ENCODE measurements at places on chromosomes 12 and 14.
A peak's percentile ranks its signal among the peaks of the same experiment; 100 is the strongest.

DNA sequence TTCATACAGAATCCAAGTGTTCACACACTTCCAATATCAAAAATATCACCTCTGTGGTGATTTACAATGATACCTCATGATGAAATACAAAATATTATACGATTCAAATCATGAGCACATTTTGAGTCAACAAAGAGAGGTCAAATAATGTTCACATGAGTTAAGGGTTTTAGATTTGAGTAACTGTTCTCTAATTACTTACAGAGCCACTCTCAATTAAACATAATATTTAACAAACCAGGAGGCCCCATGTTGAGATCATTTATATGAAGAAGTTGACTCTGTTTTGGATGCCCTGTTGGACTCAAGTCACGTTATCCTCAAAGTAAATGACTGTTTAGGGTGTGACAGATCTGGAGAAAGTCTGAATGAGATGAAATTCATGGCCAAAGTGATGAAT lies 53.5 kb downstream of the NUAK1 start:
- no peak for DNase-seq

DNA sequence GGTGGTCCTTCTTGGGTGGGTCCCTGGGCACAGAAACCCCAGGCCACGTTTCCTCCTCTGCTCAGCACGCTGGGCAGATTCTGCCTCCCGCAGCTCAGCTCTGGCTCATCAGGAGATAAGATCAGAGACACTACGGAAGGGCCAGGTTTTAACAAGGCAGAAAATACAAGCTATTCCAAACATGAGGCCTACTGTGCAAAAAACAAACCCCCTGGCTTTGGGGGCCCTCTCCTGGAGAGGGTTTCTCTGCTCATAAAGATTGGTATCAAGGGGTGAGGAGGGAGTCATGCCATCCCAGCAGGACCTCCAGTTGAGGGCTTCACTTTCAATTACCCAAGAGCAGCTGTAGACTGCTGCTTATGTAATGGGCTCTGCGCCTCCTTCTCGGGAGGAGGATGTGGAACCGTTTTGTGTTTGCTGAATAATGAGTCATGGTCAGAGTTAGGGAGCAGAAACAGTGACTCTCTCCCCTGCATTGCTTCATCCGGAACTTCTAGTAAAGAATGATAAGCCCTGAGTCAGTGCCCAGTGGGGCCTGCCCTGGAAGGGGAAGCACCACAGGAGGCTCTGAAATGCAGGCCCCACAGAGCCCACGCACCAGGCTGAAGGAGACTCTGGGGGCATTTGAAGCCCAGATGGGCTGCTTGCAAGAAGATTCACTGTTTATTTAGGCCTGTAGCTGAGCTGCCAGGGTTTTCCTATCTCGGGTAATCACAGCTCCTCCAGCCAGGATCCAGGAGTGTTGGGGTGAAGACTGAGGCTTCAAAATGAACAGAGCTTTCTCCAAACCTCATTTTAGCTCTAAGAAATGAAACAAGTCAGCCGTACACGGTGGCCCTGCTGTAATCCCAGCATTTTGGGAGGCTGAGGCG lies 79.3 kb downstream of the SSPN start:
- peak; percentile 48 for DNase-seq

GRCh38 chr14:63480599-63480998 lies 62.6 kb downstream of the PPP2R5E start:
- no peak for DNase-seq

- no peak for DNase-seq
These were observed 57.7 kb upstream of the DIO3 start for GRCh38 chr14:101503431-101504095.

- DNase-seq, result no peak
These were observed 25.1 kb upstream of the ITGA5 start for GRCh38 chr12:54444206-54444605.

- DNase-seq, result no peak
These were observed 4.2 kb downstream of the PLEKHG3 start for GRCh38 chr14:64708148-64709004.

GRCh38 chr12:5395443-5396271 lies 36.3 kb upstream of the NTF3 start:
- no peak for DNase-seq

GRCh38 chr14:85572845-85573244 lies 42.9 kb downstream of the FLRT2 start:
- DNase-seq, result no peak

- DNase-seq, result no peak
These were observed 201.0 kb upstream of the DIO3 start for GRCh38 chr14:101360054-101360911.

DNA sequence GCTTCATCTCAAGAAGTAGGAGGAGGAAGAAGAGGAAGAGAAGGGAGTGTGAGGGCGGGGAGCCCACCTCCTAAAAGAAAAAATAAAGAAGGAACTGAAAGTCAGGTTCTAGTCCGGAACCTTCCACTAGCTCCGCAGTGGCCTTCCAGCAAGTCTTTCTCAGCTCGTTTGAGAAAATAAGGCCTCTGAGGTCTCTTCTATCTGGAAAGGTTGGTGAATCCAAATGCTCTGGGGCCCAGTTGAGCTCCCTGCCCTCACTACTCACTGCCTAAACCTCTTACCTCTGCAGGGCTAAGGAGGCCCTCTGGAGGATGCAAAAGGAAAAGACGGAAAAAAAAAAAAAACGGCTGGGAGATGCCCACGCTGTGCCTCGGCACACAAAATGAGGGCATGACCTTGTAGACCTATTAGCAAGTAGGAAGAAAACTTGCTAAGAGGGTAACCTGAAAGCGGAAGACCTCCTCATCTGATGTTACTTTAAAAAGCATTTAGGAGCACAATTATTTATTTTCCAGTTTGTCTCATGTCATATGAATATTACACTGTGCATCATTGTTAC lies 35.9 kb downstream of the FBLN5 start:
- peak; percentile 42 for DNase-seq

DNA sequence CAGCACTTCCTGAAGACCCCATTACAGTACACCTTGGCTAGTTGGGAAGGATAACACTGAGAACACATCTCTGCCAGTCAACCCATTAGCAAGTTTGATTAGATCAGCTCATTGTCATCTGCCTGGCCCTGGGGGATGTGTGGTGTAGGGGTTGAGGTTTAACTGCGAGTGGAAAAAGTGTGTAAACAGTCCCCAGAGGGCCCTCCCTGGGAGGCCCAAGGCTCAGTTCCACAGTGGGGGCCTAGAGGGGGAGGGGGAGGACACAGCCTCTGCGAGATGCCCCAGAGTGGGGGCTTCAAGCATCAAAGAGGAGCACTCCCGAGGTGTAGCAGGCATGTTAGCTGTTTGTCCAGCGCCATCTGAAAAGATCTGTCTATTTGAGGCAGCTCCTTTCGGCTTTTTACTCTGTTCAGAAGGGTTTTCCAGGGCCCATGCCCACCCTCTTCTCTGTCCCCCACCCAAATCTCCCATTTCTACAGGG lies 344 bp downstream of the LPAR5 start:
- no peak for DNase-seq

DNA sequence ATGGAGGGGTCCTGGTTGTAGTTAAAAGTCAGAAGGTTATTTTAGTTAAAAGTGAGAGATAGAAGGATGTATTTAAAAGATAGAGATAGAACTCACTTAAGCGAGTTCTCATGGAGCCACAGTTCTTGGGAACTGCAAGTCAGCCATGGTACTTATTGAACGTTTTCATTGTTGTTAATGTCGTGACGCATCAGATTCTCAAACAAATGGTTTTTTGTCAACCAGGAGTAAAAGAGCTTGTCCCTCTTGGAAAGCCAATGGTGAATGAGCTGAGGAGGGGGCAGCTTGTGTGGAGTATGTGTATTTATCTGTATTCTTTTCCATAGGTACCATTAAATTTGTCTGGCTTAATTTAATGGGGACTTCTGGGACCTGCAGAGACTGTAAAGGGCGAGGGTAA lies 68.6 kb downstream of the FIGNL2 start:
- DNase-seq, result no peak

- DNase-seq, result no peak
These were observed 259.6 kb downstream of the NOVA1 start for GRCh38 chr14:26338231-26338630.

DNA sequence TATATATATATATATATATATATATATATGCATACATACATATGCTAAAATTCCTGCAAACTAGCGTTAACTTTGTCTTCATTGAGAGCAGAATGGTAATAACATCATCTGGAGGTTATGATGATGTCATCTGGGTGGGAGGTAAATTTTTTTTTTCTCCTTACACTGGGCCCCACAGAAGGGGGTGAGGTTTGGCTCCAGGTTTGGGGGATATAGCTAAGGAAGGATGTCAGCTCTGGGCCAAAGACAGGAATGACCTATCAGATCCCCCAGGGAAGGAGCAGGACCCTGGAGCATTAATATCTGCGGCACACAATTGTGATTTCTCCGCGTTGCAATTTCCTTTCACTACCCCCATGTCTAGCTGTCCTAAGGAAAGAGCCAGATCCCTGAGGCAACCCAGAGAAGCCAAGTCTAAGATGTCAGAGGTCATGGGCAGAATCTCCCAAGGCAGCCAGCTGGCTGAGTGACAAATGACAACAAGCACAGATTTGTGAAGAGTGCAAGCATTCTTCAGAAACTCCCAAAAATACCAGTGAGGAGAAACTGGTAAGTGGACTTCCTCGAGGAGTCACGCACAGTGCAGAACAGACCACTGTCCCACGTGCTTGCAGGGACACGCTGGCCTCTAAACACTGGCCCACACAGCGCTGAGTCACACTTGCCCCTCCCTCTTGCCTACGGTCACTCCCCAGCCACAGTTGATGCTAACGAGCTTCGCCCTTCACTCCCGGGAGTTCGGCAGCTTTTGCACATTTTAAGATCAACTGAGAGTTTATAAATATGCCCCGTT lies 9.9 kb downstream of the UBC start:
- DNase-seq, result no peak

GRCh38 chr12:104154286-104154685 lies 16.3 kb upstream of the NFYB start:
- no peak for DNase-seq

- no peak for DNase-seq
These were observed 1111.5 kb downstream of the TRHDE start for GRCh38 chr12:73383584-73384222.

GRCh38 chr12:46450279-46450748 lies 77.7 kb upstream of the SLC38A2 start:
- DNase-seq, result no peak

DNA sequence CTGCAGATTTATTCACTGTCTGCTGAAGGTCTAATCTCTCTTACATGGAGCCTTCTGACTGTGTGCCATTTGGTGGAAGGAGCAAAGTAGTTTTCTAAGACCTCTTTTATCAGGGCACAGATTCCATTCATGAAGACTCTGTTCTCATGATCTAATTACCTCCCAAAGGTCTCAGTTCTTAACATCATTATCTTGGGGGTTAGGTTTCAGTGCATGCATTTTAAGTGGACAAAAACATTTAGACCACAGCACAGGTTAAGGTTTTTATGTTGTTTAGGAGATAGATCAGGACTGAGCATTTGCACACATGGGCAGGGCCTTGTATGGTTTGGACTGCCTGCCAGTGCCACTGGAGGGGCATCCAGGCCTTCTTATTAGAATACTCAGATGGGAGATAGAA lies 746.1 kb downstream of the C12orf50 start:
- DNase-seq, result no peak

DNA sequence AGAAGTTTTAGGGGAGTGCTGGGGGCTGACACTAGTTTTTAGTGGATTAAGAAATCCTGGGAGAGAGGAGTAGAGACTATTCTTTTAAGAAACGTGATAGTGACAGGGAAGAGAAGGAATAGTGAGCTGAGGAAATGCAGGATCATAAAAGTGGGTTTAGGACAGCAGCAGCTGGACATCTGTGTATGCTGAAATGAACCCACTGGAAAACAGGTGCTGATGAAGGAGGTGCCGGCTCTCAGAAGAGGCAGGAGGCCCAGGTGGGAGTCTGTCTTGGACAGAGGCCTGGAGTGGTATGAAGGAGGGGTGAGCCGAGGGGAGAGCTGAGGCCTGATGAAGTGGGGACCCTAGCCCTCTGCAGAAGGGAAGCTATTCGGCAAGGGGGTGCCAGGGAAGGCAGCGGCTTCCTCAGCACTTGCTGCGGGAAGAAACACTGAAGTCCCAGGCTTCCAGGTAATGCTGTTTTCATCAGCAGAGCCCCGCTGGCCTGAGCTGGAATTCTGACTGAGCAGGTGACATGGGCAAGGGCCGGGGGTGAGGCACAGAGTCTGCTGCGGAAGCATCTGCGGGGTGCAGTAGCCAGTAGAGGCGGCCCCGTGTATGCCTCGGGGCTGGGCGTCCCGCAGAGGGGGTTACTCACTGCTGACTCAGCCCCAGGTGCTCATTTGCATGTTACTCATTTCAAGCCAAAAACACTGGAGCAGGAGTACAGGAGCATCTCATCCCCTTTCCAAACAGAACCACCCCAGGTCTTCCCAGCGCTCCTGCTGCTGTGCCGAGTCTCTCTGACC lies 89.7 kb downstream of the TMCC3 start:
- DNase-seq, result peak; percentile 10

GRCh38 chr12:130498589-130499385 lies 161.1 kb downstream of the PIWIL1 start:
- no peak for DNase-seq

DNA sequence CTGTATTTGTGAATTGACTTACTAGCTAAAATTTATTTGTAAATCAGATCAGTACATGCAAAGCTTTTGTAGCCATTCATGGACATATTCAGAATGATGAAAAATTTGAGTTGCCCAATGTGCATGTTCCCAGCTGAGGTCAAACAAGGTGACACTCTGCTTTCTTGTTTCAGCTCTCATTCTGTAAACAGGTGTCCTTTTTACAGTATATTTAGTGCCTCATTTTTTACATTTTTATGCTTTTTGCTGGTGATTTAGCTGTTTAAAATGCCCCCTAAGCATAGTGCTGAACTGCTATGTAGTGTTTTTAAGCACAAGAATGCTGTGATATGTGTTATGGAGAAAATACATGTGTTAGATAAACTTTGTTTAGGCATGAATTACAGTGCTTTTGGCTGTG lies 76.3 kb downstream of the MIA2 start:
- no peak for DNase-seq

DNA sequence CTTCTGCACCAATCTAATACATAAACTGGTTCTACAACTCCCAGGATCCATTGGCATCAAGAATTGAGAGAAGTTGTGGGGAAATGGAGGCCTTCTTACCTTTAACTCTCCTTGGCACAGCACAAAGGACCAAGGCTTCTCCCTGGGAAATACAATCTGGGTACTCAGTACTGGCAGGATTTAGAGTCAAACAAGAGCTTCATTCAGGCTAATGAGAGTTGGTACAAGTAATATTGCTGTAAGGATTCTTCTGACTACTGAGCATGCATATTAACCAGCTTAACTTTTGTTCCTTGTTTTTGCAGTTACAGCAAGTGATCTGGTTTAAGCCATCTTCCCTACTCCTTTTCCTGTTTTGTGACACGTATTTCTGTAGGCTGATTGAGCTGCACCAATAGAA lies 76.2 kb upstream of the FERMT2 start:
- DNase-seq, result no peak

- no peak for DNase-seq
These were observed 56.9 kb downstream of the TESC start for GRCh38 chr12:117042171-117042842.

- DNase-seq, result no peak
These were observed 88.3 kb downstream of the LRRK2 start for GRCh38 chr12:40312982-40313576.

All from activated CD4-positive, alpha-beta T cell treated with anti-CD3 and anti-CD28 coated beads, Interleukin-2, amount 50 U/mL, for 48 hours (primary cell).